ENCODE measurements at places on chromosomes 5 and 9. TPM values are rescaled to one million over a fixed set of nuclear protein-coding genes. Genes with fewer than 3 reads are reported as not detected.

GRCh38 chr5:91302305-91302704, 80.8 kb downstream of the ARRDC3 start:
- DNase-seq, result no peak

- no peak for DNase-seq
Observed at GRCh38 chr5:84113246-84114105, 271.2 kb downstream of the EDIL3 start.

GRCh38 chr9:110797611-110798010, 129.0 kb downstream of the MUSK start:
- no peak for DNase-seq

- no peak for DNase-seq
Observed at GRCh38 chr9:119951591-119951990, 582.4 kb upstream of the BRINP1 start.

- DNase-seq, result no peak
Observed at GRCh38 chr5:106825374-106825773, 845.4 kb downstream of the EFNA5 start.

- no peak for DNase-seq
Observed at GRCh38 chr9:105681724-105682123, 12.6 kb upstream of the TMEM38B start.

- no peak for DNase-seq
Observed at GRCh38 chr9:121304707-121305106, 36.7 kb downstream of the GSN start.

GRCh38 chr9:89046832-89047231, 55.6 kb downstream of the S1PR3 start:
- DNase-seq, result no peak

GRCh38 chr5:157772127-157772526, 28.6 kb downstream of the LSM11 start:
- no peak for DNase-seq

GRCh38 chr9:113624721-113625120, 161.2 kb downstream of the RGS3 start:
- DNase-seq, result no peak

Gene LEAP2
- total RNA-seq, result 6.0 TPM

Gene CTSL
- not detected for total RNA-seq

Gene GPR150
- 0.58 TPM for total RNA-seq

DNA sequence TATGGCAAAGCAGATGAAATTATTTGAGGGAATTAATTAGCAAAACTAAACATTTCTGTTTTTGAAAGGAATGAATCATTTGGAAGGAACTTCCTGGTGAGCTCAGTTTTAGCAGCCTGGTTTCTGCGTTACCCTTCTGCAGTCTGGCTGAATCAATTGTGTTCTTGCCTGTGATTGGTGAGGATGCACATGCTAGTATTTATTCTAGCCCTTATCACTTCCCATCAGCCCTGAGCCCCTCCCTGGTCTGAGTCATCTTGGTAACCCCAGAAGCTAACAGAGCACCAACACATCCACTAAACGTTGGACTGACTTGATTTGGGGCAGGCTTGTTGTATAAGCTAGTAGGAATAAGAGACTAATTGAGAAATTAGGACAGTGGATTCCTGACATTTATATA, 6.6 kb downstream of the TJP2 start:
- DNase-seq, result peak; percentile 86

Gene CLTB
- total RNA-seq, result 61.8 TPM

DNA sequence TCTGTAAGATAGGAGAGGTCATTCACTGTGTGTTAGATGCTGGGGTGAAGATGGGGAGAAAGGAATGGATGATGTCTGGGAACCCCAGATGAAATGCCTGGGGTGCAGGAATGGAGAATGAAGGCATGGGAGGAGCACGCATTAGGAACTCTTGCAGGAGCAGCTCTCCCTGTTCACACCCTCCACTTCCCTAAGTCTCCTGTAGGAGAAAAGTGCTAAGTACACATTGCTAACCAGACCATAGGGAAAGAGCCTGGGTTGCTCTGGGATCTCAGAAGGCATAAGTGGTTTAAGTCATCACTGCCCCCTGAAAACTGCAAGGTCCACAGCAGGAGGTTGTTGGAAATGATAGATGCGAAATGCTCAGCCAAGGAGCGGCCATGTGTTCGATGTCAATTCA, 163.1 kb downstream of the SEC61B start:
- no peak for DNase-seq

DNA sequence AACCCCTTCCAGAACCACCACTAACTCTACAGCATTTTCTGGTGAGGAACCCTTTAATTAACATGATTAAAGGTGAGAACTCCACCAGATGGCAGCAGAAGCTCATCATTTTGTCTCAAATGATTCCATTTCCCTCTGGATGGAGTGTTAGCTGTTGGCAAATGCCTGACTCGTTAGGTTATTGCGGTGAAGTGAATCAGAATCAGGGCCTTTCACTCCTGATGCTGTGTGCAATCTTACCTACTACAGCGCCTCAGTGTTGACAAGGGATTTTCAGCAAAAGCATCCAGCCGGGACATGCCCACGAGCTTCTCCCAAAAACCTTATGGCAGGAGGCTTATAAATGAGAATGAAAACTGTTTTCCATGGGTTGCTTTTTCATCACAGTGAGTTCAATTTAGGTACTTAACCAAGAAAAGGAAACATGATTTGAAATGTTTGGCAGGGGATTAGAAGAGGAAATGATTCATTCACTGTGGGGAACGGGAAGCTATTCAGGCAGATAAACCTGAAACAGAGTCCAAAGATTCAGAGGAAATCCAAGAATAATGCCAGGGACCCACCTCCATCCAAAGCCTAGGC, 48.0 kb upstream of the CAST start:
- peak; percentile 63 for DNase-seq

- DNase-seq, result no peak
Observed at GRCh38 chr5:151483176-151483575, 35.8 kb downstream of the SLC36A1 start.

GRCh38 chr9:99868845-99869244, 37.6 kb upstream of the STX17 start:
- DNase-seq, result peak; percentile 58

Gene PCDHB10
- total RNA-seq, result not detected

Gene OBP2B
- total RNA-seq, result not detected

DNA sequence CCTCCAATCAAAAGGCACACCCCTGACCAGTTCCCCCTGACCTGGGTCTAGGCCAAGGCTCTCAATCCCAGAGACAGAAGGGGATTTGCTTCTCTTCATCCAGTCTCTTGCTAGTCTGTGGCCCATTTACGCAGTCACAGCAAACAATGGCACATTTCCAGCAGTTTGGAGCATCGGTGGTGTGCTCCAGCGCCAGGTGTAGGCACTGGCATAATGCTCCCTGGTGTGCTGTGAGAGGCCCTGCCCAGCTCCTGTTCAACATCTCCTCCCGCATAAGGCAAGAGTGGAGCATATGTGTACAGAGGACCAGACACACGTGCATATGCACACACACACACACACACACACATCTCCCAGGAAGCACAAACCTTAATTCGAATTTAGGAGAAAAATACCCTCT, 79.5 kb upstream of the ERCC6L2 start:
- no peak for DNase-seq

DNA sequence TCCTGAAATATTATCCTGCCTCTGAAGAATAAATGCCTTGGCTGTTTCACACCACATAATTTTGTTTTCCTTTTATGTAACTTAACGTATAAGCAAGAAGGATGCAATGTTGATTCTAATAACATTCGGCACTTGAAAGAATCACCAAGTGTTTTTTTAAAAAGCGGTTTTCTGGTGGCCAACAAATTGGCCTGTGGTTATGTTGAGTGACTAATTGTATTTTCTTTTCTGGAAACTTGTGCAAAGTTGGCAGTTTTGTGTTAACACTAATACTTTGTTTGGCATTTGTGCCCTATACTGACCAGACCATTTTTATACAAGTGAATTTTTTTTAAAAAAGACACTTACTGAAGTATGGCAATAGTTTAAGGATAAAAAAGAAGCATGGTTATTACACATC, 452.7 kb downstream of the BNC2 start:
- no peak for DNase-seq

DNA sequence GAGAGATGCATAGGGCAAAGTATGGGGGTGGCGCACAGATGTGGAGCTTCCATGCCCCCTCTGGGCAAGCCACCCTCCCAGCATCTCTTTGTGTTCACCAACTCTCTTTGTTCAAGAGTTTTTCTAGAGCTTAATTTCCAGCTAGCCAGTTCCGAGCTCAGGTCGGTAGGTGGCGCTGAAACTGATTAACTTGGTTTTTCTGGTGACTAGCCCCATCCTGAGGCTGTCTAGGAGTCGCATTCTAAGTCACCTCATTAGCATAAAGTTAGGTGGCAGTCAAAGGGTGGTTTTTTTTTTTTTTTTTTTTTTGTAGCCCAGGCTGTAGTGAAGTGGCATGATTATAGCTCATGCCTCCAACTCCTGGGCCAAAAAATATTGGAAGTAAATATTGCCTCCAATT, 476.4 kb downstream of the KDM4C start:
- DNase-seq, result peak; percentile 68

Gene PCDHGB3
- total RNA-seq, result 0.41 TPM

Gene SPINK6
- total RNA-seq, result not detected

DNA sequence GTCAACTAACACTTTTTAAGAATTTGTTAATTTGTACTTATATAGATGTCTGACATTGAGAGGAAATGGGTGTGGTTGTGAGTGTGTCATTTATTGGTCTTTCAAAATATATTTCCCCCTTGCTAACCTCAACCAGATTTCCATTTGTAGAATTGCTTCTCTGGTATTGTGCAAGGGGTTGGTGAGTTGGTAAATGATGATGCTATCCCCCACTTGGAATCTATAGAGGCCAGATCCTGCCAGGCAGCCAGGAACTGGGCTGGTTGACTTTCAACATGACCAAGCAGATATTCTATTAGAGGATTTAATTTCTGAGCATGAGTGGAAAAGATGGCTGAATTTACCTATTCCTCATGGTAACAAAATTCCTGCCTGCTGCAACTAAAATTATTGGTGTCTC, 306.6 kb upstream of the KIF2A start:
- DNase-seq, result no peak

Gene EGR1
- 10.0 TPM for total RNA-seq

DNA sequence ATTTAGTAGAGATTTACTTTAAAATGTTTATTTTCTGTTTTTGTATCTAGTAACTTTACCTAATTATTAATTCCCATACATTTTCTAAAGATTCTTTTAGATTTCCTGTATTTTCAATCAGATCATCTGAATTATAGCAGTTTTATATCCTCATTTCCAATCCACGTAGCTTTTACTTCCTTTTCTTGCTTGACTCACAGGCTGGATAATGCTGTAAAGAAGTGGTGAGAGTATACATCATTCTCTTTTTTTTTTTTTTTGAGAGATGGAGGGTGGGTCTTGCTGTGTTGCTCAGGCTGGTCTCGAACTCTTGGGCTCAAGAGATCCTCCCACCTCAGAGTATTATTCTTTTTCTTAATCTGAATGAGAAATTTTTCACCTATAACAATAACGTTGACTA, 11.2 kb upstream of the SETX start:
- no peak for DNase-seq

GRCh38 chr9:19372567-19372966, 7.5 kb downstream of the RPS6 start:
- DNase-seq, result no peak

Data from activated CD8-positive, alpha-beta memory T cell treated with anti-CD3 and anti-CD28 coated beads, Interleukin-2, amount 10 ng/mL, durations not matched to agents 7 days and 5 days (primary cell).